Left lobe of liver (tissue), 2 donors: ENCODE measurements at places on chromosomes 7 and 10. TPM values are rescaled to one million over a fixed set of nuclear protein-coding genes. Genes with fewer than 3 reads are reported as not detected.

- peak; percentile 66 for DNase-seq
Observed at GRCh38 chr10:61900829-61901792, at the start of gene ARID5B. ARID5B (plus strand) TSS chr10:61901699; CDS start chr10:61901710, 11 bp downstream.

- DNase-seq: no peak
Observed at GRCh38 chr7:101857358-101857811, 40.0 kb downstream of the CUX1 start.

DNA sequence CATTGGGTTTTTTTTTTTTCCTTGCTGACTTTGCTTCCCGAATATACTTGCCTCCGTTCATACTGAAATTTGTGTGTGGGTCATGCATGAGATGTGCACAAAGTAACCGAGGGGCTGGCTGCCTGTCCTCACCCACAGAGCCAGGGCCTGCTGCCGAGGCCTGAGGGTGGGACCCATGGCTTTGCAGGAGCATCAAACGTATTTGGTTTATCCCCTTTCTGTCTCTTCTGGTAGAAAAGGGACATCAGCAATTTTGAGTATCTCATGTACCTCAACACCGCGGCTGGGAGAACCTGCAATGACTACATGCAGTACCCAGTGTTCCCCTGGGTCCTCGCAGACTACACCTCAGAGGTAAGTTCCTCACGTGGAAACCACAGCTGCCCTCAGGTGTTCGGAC, 3.5 kb upstream of the LRRC18 start:
- DNase-seq: no peak

DNA sequence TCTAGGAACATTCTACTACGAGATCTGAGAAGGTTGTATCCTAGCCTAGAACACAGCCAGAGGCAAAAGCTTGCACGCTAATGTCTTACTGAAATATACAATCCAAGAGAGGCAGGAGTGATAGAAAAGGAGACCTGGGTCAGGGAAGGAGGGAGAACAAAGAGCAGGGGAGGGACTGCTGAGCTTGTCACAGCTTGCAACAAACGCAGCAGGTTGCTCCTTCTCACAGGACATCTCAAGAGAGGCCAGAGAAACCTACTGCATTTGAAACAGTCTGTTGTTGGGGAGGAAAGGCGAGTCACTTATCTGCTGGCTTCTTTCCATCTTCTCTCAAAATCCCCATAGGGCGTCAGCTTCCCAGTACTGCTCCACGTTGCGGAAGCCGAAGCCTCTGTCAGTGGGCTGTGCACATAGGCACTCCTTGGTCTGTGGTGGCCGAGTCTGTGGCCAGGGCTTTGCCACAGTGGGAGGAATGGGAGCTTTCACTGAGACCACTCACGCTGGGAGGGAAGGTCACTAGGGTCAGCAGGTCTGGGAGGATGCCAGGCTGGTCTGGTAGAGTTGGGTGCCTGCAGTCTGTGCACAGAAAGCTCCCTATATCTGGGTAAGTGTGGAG, 25.8 kb upstream of the GPNMB start:
- no peak for DNase-seq

DNA sequence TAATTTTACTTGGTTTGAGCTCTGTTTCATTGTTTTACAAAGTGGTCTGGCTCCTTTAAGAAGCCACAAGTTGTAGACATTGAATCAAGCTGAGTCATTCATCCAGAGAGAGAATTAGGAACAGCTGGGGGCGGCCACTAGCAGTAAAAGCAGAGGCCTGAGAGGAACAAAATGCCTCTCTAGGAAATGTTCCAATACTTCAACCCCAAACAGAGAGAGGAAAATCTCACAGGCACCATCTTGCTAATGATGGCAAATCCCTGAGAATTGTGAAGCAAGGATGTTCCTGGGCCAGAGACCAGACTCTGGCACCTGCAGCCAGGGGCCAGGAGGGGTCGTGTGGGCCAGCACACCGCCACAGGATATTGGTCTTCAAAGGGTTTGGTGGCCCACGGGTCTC, 26.5 kb upstream of the TRIL start:
- DNase-seq: no peak

DNA sequence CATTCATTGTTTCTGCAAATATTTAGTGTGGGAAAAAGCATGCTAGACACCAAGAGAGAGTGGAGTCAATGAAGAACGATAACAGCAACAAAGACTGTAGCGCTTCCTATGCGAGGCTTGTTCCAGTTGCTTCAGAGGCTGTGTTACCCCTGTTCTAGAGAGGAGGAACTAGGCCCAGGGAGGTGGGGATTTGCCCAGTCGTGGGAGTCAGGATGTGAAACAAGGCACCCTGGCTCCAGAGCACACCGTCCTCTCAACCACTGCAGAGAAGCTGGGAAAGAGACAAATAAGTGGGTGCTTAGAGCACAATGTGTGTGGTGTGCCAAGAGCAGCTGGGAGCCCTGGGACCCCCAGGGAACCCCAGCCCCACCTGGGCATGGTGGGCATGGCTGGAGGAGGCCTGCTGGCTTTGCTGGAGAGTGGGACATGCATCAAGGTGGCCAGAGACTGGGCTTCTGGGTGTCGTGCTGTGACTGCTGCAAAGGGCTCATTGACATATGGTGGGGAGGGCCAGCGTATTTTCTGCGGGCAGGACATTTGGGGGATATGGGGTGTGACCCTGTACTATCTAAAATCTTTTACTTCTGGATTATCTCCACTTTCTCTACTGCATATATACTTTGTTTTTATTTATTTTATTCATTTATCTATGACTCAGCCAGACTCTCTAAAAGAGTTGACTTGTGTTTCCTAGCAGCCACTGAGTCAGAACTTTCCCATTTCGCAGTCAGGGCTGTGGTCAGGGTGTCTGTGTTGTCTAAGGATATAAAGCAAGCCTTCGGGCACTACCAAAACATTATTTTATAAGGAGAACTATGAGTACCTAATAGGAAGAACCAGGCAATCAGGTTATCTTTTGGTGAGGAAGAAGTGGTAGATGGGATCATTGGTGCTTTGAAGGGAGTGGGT, 95.4 kb downstream of the TCF7L2 start:
- DNase-seq: no peak

DNA sequence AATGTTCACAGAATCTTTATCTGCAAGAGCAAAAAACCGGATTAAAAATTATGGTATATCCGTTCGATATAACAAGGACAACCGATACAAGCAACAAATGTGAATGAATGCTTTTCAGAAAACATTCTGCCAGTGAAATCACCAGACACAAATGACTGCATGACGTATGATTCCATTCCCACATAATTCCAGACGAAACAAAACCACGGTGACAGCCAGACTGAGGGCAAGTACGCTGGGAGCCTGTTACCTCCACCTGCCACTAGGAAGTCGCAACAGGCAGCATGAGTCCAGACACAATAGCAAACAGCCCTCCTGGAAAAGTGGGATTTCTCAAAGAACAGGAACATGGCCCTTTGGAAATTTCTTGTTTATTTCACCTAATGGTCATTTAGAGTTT, 41.7 kb downstream of the MAD1L1 start:
- DNase-seq: no peak

DNA sequence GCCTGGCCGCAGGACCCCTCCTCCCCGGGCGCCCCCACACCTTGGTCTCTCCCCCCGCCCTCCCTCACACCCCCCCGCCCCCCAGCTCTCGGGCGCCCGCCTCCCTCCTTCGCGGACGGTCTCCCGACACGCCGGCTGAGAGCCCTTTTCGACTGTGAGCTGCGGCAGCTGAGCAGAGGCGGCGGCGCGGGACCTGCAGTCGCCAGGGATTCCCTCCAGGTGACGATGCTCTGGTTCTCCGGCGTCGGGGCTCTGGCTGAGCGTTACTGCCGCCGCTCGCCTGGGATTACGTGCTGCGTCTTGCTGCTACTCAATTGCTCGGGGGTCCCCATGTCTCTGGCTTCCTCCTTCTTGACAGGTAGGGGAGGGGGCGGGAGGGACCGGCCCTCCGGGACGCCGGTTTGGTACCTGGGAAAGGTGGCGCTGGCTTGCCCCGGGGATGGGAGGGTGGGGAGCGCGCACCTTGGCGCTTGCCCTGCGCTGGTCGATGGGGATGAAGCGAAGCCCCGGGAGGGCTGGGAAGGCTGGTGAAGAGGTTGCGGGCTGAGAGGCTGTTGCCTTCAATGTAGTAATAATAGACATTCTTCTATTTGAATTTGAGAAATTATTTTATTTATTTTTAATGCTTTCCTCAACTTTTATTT, at the start of gene BMPER:
TSS of gene BMPER (plus strand) at position 151 of the 644 bp plus-strand sequence. CDS start at position 226, 75 bp downstream.
- no peak for DNase-seq

GRCh38 chr10:101215397-101216206, 13.7 kb downstream of the LBX1 start:
- no peak for DNase-seq

GRCh38 chr7:26378016-26378415, 86.4 kb downstream of the SNX10 start:
- DNase-seq: no peak

GRCh38 chr7:130286881-130287280, 6.1 kb upstream of the CPA4 start:
- no peak for DNase-seq

DNA sequence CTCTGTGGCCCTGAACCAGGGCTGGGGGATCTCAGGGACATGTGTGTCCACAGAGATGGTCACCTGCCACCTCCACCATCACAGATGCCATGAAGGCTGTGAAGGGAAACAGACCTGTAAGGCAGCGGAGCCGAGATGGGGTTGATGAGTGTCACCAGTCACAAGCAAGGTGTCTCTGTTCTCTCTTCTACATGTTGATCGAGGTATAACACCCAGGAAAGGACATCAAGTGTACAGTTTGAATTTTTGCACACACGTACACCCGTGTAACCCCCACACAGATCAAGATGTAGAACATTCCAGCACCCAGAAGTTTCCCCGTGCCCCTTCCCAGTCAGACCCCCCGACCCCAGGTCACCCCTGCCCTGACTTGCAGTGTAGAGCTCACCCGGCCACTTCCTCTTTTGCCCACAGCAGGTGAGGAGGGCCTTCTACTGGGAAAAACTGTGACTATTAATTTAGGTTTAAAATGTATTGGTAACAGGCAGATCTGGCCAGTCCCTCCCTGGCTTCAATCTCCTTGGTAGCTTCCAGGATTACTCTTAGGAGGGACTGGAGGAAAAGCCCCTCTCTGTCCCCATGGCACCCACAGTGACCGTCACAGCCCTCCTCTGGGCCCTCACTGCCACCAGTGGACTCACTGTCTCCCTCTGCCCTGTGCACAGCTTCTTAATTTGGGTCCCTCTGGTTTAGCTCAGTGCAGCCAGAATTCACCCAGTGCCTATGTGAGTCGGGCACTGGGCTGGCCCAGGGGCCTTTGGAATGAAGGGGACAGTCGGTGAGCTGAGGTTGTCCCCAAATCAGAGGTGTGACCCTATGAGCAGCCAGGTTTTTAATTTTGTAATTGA, 108.2 kb downstream of the LHPP start:
- DNase-seq: no peak

- DNase-seq: peak; percentile 18
Observed at GRCh38 chr10:131789516-131789915, 111.3 kb upstream of the PPP2R2D start.

Gene VPS37D
- 2.6 TPM for total RNA-seq

Gene NANOS1
- 0.05 TPM for total RNA-seq

Gene PNLIPRP1
- total RNA-seq: 2.5 TPM

Gene LRRTM3
- total RNA-seq: not detected

Gene GOLGA7B
- 0.53 TPM for total RNA-seq

Gene ARPC1B
- total RNA-seq: 37.4 TPM

Gene TRA2A
- 28.4 TPM for total RNA-seq
